SK-MEL-5 (cell line): ENCODE measurements at places on chromosomes 7 and 10. TPM values are rescaled to one million over a fixed set of nuclear protein-coding genes. Genes with fewer than 3 reads are reported as not detected.

- no peak for DNase-seq
Observed at GRCh38 chr7:50531928-50532327, 33.3 kb downstream of the DDC start.

- no peak for DNase-seq
Observed at GRCh38 chr10:125152450-125153368, 7.7 kb downstream of the CTBP2 start.

DNA sequence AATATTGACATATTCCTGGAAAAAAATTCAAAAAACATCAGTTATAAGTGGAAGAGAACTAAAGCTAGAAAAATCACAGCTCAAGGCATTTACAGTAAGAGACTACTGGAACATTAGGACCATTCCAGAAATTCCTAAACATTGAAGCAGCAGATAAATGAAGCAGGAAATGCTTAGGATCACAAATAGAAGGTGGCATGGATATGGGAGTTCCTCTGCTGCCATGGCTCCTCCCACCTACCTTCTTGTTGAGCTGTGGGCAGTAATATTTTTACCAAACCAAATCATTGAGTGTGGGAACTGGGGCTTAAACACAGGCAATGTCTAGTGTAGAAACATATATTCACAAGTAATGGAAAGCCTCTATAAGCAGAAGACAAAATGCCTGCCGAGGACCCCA is 292.8 kb downstream of the ANKRD7 start:
- no peak for DNase-seq

- DNase-seq, result no peak
Observed at GRCh38 chr7:101779267-101779666, 38.2 kb upstream of the CUX1 start.

The CALHM1 gene
- total RNA-seq, result not detected in 2 replicates

DNA sequence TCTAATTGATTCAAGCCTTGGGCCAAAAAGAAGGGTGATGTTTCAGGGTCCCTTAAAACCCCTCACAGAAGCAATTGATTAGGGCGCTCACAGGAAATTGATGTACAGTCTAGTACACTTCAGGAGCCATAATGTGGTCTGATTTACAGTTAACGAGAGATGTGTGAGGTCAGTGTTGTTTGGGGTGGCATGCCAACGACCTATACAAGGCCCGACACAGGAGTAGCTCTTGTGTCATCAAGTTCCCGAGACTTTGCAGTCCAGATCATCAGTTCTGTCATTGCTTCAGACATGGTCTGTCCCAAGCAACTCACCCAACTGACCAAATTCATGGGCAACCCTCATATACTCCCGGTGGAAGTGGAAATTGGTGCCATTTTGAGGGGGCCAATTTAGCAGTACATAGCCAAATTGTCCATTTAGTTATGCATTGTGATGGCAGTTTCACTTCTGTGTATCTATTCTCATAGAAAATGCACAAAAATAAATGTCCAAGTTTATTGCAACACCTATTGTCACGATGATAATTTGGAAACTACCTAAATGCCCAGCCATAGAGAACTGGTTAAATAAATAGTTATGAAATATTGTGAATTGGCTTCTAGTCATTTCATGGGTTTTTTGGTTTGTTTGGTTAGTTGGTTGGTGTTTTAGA is 18.0 kb upstream of the ARID5B start:
- DNase-seq, result no peak

DNA sequence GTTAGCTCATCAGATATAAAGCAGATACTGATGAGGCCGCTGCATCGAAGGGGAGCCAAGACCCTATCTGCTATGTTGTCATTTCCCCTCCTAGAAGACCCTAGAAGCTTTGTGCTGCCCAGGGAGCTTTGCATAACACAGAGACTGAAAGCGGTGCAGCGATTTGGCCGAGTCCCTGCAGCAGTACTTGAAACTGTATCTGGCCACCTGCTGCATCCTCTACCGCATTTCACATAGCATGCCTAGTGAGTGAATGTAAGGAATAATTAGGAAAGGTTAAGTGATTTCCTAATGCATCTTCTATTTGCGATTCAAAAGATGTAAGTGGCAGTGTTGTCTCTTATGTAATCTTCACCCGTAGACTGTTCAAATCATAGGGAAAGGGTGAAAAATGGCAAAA is 106.7 kb downstream of the LRMDA start:
- no peak for DNase-seq

DNA sequence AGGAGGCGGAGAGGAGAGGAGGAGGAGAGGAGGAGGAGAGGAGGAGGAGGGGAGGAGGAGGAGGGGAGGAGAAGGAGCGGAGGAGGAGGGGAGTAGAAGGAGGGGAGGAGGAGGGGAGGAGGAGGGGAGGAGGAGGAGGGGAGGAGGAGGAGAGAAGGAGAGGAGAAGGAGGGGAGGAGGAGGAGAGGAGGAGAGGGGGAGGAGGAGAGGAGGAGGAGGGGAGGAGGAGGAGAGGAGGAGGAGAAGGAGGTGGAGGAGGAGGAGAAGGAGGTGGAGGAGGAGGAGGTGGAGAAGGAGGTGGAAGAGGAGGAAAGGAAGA is 15.5 kb upstream of the CRCP start:
- DNase-seq, result no peak

DNA sequence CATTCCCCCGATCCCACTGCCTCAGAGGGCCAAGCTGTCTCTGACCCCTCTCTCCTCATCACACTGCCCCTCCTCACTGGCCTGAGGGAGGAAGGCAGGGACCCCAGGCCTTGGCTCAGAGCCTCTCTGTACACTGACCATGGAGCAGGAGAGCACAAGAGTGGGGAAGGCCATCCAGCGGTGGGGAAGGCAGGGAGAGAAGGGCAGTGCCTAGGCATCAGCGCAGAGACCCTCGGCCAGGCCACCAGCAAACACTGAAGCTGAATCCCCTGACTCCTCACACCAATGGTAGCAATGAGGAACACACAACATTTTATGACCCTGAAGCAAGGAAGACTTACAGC is 14.8 kb downstream of the OGDHL start:
- DNase-seq, result no peak

DNA sequence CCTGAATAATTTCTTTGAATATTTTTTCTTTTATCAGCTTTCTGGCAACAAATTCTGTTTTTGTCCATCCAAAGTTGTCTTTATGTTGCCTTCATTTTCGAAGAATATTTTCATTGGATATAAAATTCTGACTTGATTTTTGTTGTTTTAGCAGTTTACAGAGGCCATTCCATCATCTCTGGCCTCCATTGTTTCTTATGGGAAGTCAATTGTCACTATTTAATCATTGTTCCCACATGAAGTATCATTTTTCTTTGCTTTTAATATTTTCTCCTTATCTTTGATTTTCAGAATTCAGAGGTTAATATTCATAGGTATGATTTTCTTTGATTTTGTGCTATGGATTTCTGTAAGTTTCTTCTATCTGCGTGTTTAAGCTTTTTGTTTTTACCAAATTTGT is 512.6 kb downstream of the LRMDA start:
- DNase-seq, result no peak

- peak; percentile 76 for DNase-seq
Observed at GRCh38 chr10:51074238-51075028, at the start of gene PRKG1. Gene PRKG1 (plus strand): TSS chr10:51074487.

- peak; percentile 84 for DNase-seq
Observed at GRCh38 chr7:40468891-40469864, 334.4 kb downstream of the SUGCT start.

The APBB1IP gene
- total RNA-seq, result not detected in 2 replicates

DNA sequence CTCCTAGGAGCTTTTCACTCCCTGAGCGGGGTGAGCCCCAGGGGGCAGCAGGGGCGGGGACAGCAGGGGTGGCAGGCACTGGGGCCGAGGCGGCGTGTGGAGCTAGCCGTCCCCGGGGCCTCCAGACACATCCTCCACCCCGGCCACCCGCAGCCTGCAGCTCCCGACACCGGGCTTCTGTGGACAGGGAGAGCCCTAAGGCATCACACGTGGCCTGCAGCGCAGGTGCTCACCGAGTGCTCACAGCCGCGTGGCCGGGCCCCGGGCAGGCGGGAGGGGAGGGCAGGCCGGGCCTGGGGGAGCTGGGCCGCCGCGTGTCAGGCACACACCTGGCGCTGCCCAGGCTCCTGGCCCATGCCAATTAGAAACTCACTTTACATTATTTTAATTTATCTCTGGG is 51.4 kb downstream of the MICALL2 start:
- no peak for DNase-seq
